Osteoblast (primary cell): ENCODE measurements at places on chromosomes 6 and 20. TPM values are rescaled to one million over a fixed set of nuclear protein-coding genes. Genes with fewer than 3 reads are reported as not detected.

GRCh38 chr20:53352727-53353440 is 240.8 kb downstream of the ZNF217 start:
- no peak overlapping the region for H3K27ac ChIP-seq
- DNase-seq: no peak
- H3K4me1 ChIP-seq: no peaks in the 10 kb centered on the region
- H3K36me3 ChIP-seq: no peaks in the 10 kb centered on the region
- no peak overlapping the region for H3K4me3 ChIP-seq
- H3K27me3 ChIP-seq: no peaks in the 10 kb centered on the region

The NFATC2 gene
- total RNA-seq: 0.29 and 0.36 TPM in 2 replicates

The BMP5 gene
- 0.36 and 0.59 TPM in 2 replicates for total RNA-seq

- no peak overlapping the region for H3K4me3 ChIP-seq
- H3K27ac ChIP-seq: no peak overlapping the region
- H3K27me3 ChIP-seq: no peaks in the 10 kb centered on the region
- peaks cover 5% of the 10 kb centered on the region for H3K4me1 ChIP-seq
Observed at GRCh38 chr6:2740581-2740980, 10.1 kb downstream of the MYLK4 start.
